Central memory CD4-positive, alpha-beta T cell (primary cell): ENCODE measurements at places on chromosomes 2 and 18.

DNA sequence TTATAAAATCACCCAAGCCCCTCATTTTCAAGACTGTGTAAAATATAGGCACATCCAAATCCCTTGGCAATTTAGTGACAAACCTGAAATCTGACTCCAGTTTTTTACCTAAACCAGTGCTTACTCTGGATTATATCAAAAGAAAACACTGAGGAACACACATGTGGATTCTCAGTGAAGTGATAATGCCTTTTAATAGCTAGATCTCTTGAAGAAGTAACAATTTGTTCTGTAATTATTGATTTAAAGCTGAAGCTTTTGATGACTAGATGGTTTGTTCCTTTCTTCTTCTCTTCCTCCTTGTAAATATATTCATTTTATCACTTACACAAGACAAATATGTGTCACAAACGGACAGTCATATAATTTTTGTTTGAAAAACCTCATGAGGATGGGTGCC is 894.6 kb downstream of the DCC start:
- DNase-seq, result no peak

GRCh38 chr2:147855316-147855715 is 10.5 kb downstream of the ACVR2A start:
- no peak for DNase-seq

DNA sequence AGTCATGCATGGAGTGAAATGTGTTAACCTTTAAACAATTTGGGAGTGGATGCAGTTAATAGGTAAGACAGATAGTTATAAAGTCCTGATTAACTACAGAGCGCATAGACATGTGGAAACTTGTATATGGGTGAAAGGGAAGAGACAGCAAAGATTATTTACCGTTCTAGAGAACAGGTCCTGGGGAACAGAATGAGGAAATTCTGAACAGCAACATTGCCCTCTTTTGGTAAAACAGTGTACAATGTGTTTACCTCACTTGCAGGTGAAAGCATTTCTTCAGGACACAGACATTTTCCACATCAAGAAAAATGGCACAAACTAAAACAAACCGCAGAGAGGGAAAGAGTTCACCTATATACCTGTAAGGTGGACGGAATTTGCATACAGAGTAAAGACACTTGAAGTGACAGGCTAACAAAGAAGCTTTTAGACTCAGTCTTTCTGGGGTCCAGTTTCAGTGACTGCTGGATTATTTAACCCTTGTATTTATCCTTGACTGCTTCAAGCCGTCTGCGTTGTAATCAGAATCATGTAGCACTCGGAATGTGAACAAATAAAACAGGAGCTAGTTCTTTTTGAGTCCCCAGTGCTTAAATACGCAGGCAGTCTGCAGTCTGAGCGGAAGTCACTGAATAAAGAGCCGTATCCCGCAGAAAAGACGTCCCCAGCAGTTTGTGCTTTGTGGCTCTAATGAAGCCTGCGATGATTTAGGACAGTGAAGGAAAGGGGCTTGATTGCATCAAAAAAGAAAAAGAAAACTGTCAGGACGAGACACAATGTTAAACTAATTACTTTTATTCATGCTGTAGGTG is 364.8 kb upstream of the GALNT5 start:
- DNase-seq, result no peak

DNA sequence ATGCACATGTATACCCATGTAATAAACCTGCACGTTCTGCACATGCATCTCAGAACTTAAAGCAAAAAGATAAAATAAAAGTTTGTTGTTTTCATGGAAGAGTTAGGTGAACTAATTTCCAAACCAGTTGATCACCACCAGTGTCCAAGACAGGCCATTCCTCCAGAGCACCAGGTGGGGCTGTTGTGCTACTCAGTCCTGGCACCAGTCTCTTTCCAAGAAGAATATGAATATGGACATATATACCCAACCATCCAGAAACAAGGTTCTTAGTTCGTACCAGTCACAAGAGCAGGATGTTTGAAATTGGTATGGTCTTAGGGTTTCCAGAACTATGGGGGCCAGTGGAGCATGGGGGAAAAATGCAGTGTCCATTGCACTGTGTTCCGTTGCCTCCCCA is 17.2 kb upstream of the TNP1 start:
- no peak for DNase-seq

- no peak for DNase-seq
Observed at GRCh38 chr2:40317046-40317445, 134.8 kb downstream of the SLC8A1 start.

DNA sequence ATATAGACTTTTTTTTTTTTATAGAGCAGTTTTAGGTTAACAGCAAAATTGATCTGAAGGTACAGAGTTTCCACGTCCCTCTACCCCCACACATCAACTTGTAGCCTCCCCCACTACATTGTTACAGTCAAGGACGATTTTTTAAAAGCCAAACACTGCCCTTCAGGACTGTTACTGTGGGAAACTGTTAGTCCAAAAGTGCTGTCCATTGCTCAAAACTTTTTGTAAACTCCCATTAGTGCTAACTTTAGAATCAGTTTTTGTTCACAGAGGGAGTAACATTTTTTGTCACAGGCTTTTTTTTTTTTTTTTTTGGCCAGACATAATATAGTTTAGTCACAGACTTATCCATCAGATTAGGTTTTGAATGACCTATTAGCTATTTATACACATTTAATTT is 24.1 kb downstream of the ELP2 start:
- DNase-seq, result no peak

- DNase-seq, result no peak
Observed at GRCh38 chr2:135043345-135043744, 3.9 kb downstream of the MAP3K19 start.

DNA sequence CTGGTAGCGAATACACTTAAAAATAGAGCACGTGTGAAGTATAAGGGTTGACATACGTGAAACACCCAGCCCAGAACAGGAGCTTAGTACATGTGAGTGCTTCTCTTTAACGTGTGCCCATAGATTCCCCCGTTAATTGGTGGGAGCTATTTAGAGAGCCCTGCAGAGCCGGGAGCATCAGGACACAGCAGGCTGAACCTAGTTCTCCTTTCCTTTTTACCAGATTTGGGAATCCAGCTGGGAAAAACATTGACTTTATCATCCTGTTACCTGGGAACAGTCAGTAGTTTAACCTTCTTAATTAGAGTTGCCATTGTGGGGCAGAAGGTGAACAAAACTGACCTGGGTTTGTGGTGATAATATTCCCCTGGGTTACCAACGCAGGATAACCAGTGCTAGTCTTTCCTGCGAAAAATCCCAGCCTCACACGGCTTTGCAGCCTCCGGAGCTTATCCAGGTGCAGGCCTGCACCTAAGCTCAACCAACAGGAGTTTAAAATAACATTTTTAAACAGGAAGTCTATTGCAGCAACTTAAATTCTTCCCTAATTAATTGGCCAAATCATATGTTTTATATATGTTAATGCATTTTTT is 78.1 kb upstream of the SPTBN1 start:
- DNase-seq, result no peak

DNA sequence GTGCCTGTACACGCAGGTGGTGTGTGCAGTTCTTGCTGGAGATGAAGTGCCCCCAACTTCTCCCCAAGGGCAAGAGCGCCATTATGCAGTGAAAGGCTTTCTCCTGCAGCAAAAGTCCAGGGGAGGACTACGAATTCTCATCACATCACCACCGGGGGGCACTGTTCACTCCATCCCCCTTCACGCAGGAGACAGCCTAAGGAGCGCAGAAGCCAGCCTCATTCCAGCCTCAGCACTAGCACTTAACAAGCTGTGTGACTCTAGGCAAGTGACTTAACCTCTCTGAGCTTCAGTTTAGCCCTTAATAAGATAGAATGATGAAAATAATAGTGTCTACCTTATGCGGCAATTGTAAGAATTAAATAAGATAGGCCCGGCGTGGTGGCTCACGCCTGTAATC is 32.3 kb downstream of the DNMT3A start:
- peak; percentile 51 for DNase-seq

DNA sequence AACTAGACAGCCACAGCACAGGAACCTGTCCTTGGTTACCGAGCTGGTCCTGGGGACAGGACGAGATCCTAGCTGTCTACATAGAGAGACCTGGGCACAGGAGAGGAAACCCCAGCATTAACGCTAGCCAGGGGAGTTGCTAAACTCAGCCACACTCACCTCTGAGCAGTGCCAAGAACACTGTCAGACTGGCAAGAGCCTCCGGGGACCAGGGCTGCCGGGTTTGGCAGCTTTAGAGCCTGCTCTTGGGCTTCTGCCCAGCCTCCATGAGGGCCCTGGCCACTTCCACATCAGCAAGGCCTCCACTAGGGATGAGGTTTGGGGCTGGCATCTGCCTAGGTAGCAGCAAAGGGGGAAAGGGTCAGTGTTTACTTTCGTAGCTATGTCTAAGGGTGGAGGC is 6.7 kb downstream of the TMBIM1 start:
- DNase-seq, result no peak

GRCh38 chr2:221097568-221097915 is 474.6 kb downstream of the EPHA4 start:
- no peak for DNase-seq

DNA sequence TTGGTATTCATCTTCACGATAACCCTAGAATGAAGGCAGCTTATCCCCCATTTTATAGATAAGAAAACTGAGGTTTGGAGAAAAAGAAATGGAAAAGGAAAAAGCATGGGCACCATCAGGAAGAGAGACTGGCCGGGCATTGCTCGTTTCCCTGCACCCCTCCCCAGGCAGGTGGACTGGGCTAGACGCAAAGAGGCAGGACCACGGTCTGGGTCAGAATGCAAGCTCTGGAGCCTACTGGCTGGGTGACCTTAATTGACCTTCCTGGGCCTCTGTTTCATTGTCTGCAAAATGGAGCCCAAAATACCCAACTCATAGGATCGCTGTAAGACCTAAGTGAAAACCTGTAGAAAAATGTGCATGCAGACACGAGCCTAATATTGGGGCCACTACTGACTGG is 135.3 kb upstream of the GLI2 start:
- DNase-seq, result no peak

DNA sequence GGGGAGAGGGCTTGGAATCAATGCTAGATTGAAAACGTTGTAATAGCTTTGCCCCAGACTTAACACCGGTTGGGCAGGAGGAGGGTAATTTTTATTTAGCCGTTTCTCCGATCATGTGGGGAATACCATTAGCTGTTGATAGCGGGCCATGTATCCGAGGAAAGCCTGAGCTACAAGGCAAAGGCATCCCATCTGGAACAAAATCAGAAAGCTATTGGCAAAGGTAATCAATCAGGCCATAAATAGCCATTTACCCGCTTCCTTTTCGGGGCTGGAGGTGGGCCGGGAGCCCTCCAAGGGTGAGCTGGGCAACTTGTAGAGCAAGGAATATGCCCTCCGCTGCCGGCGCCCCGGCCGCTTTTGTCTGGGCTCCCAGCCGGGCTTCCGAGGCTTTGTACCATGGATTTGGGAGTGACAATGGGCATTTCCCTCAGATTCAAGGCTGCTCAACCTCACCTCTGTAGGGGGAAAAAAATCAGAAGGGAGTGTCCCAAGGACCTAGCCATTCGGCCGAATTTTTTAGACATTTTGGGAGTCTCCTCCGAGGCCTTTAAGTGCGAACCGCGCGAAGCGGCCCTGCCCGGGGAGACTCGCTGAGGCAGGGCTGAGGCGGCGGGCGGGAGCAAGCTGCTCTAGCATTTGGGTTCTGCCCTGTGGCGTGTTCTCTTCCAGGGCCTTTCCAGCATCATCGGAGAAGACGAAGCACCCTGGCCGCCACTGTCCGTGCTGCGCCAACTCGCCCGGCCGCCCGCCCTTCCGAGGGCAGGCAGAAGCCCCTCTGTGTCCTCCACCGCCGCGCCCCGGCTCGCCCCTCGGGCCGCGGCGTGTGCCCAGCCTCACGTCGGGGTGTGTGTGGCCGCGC is 1.1 kb upstream of the HOXD9 start:
- no peak for DNase-seq

GRCh38 chr2:149989447-149990063 is 402.0 kb upstream of the MMADHC start:
- DNase-seq, result no peak

GRCh38 chr18:78642296-78642951 is 337.2 kb upstream of the SALL3 start:
- no peak for DNase-seq

DNA sequence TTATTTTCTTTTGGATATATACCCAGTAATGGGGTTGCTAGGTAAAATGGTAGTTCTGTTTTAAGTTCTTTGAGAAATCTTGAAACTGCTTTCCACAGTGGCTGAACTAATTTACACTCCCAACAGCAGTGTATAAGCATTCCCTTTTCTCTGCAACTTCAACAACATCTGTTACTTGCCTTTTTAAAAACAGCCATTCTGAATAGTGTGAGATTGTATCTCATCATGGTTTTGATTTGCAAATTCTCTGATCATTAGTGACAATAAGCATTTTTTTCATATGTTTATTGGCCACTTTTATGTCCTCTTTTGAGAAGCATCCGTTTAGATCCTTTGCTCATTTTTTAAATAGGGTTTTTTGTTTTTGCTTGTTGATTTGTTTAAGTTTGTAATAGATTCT is 291.3 kb upstream of the COL3A1 start:
- no peak for DNase-seq

DNA sequence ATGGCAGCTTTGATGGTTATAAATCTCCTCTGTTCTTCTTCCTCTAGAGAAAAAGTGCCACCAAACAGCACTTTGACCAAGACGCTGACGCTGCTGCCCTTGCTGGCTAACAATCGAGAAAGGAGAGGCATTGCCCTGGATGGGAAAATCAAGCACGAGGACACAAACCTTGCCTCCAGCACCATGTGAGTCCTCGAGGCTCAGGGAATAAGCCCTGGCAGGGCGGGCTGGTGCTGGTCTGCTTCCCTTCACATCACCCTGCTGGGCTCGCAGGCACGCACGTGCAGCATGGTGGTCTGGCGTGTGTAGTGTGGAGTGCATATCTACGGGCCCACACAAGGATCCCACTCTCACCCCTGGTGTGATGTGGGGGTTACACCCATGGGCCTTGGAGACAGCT is 19.4 kb upstream of the DGKD start:
- DNase-seq, result no peak

DNA sequence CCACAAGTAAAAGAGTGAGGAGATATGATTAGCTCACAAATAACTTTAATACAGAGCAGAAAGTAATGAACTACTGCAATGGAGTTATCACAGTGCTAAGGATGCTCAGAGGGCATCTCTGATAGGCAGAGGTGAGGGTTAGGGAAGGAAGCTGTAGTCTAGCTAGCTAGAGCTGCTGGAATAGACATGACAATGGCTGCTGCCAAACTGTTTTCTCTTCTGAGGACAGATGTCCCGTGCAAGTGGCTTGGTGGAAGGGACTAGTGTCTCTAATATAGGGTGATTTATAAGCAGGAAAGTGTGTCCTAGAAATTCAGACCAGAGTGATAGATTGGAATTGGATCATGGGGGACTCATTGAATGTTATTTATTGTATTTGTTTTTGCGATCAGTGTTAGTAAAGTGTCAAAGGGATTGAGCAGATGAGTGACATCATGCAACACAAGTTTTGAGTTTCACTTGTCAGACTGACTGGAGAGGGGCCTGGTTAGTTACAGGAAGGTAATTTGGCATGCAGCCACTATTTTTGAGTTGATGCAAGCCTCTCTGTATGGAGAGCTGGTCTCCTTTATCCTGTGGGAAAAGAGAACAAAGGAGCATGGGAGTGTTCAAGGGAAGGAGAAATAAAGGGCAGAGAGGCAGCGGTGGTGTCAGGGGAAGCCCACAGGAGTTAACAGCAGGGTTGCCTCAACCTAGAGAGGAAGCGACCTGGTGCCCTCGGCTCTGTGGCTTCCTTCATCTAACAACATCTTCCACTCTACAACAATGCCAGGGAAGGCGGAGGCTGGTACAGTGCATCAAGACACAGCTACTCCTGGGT is 1.9 kb downstream of the CTLA4 start:
- peak; percentile 67 for DNase-seq

GRCh38 chr2:119407430-119408220 is 24.0 kb upstream of the TMEM37 start:
- DNase-seq, result peak; percentile 2
